Effector memory CD8-positive, alpha-beta T cell (primary cell): ENCODE measurements at places on chromosomes 11 and 22.

DNA sequence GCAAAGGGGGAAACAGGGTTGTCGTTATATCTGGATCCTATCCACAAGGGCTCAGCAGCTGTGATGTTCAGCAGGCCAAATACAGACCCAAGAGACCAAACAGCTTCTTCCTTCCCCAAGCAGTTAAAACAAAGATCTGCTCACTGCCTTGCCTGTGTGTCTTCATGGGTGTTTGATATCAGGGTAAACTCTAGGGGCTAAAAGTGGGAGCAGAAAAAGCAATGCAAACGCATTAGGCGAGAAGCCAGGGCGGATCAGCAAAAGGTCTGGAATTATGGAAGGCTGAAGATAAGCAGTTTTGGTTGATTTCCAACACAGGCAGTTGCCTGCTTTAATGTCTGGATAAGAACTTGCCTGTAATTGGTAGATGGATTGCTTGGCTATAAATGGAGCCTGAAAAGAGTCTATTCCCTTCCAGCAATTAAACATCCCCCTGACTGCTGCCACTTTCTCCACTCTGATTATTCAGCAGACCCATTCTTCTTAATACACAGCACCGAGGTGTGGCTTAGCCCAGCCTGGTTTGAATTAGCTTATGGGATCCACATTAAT, 126.3 kb downstream of the COMMD9 start:
- DNase-seq: no peak

DNA sequence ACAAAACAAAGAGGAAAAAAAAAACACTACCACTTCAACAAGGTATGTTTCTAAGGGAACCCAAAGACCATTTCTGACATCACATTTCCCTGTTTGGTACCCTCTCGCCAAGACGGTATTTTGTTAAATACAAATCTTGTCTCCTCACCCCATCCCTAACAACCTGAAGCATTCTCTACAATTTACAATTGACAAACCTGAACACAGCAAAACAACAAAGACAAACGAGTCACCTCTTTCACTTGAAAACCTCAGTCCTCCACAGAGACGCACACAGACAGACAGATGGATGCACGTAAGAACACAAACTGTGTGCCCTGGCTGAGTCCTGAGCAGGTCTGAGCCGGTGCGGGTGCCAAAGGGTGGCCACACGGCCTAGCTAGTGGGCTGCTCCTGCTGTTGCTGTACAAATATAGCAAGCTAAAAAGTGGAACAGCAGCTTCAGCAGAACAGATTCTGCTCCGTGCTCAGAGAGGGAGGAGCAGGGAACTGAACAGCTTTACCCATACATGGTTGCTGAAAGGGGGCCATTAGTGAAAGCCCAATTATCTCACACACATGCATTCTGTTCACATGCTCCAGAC, 28.5 kb downstream of the CELF1 start:
- DNase-seq: no peak

GRCh38 chr22:35174401-35175038, 82.8 kb upstream of the HMGXB4 start:
- DNase-seq: no peak

- DNase-seq: no peak
These were observed 73.0 kb downstream of the CD44 start for GRCh38 chr11:35211952-35212351.

DNA sequence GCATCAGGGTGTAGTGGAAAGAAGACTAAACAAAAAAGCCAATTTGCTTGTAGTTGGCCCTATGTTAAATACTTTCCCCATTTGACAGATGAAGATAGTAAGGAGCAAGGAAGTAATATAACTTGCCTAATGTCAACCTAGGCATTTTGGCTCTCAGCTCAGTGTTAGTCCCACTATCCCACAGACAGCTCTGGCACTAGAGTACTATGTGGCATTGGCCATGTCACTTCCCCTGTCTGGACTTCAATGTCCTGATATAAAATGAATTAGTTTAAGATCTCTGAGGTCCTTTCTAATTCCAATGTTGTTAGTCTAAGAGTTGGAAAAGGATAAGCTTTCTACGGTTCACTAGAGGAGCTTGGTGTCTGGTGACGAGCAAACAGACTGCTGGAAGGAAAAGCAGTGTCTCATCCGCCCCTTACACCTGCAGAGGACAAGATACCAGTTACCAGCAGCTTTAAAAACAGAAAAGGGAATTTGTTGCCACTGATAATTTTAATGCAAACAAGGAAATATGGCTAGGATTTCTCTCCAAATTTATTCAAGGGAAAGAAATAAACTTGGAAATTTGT, 92.5 kb downstream of the RELT start:
- DNase-seq: no peak

GRCh38 chr11:22433094-22433455, 94.9 kb downstream of the SLC17A6 start:
- no peak for DNase-seq

DNA sequence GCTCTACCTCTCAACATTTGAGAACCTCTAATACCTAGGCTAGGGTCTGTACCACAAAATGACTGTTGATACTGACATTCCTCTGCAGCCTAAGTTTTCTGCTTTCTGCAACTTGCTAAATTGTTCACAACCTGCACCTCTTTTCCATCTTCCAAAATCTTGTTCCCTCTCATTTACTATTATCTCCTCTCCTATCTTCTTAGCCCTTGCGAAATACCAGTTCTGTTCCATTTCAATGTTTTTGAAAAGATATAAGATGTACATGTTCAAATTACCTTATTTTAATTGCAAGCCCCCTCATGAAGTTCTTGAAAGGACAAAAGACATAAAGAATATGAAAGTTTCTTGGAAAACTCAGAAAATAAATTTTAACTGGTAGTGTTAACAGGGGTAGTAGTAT, 72.3 kb downstream of the FAM168A start:
- DNase-seq: no peak

DNA sequence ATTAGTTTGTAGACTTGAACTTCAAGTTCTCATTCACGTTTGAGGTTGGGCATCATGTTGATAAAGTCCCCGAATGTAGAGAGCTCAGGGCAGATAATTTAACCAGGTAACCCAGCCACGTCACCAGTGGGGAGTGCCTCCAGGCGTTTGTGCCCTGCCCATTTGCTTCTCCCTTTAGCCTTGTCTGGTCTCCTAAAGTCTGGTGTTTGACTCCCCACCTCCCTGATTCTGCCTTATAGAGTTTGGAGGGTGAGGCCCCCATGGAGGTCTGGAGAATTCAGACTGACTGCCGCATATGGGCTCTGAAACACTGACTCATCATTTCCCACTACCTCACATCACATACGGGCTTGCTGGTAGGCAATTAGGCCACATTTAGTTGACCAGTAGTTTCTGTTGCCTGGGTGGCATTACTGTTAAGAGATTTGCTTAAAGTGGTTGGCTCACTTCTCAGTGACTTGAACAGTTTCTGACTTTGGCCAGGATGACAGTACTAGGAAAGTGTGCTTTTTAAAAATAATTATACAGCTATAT, 99.3 kb upstream of the GAL start:
- no peak for DNase-seq

- DNase-seq: no peak
These were observed 17.3 kb upstream of the SYT8 start for GRCh38 chr11:1817511-1817910.
